Fibroblast of skin of left biceps (primary cell): ENCODE measurements at places on chromosomes 2 and 18.

GRCh38 chr2:161005170-161005569 is 155.1 kb upstream of the TANK start:
- no peak for DNase-seq

DNA sequence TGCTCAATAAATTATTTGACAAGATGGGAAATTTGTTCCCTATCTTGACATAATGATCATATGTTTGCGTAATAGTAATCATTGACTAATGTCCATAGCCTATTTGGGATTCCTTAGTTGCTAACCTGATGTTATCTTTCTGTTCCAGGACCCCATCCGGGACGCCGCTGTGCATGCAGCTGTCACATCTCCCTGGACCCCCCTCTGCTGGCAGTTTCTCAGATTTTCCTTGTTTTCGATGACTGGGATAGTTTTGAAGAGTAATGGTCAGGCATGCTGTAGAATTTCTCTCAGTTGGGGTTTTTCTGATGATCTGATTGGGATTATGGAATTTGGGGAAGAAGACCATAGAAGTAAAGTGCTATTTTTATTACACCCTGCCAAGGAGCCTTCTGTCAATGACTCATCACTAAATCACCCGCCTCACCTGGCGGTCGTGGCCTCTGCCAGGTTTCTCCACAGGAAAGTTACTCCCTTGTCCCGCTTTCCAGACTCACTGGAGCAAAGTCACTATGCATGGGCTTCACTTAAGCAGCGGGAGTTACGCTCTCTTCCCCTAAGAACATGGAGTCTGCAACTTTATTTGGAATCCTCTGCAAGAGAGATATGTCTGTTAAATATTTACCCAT is 19.9 kb upstream of the TMEM18 start:
- no peak for DNase-seq

DNA sequence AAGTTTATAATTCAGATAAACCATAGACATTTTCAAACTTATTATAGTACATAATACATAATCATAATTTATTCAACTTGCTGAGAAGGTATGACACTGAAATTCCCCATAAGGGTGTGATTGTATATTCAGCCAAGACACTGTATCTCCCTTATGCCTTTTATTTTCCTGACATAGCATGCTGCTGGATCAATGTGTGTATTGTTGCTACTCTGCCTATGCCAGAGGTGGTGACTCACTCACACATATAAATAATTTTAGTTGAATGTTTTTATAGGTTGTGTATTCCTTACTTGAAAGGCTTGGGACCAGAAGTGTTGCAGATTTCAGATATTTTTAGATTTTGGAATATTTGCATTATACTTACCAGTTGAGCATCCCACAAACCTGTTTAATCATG is 86.8 kb downstream of the VRK2 start:
- no peak for DNase-seq

- no peak for DNase-seq
Observed at GRCh38 chr2:76965772-76966171, 556.4 kb downstream of the LRRTM4 start.

DNA sequence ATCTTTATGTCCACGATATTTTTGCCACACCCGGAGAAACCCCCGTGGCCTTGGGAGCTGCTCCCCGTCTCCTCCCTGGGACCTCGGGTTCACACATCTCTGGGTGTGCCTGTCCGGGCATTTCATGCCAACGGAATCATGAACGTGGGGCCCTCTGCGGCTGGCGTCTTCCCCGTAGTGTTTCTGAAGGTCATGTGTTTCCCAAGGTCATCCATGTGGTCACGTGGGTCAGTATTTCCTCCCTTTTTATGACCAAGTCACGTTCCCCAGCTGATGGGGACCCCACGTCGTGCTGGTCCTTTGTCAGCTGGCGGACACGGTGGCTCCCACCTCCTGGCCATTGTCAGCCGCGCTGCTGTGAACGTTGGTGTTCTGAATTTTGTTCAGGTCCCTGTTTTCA is 135.7 kb downstream of the NFATC1 start:
- DNase-seq = no peak

DNA sequence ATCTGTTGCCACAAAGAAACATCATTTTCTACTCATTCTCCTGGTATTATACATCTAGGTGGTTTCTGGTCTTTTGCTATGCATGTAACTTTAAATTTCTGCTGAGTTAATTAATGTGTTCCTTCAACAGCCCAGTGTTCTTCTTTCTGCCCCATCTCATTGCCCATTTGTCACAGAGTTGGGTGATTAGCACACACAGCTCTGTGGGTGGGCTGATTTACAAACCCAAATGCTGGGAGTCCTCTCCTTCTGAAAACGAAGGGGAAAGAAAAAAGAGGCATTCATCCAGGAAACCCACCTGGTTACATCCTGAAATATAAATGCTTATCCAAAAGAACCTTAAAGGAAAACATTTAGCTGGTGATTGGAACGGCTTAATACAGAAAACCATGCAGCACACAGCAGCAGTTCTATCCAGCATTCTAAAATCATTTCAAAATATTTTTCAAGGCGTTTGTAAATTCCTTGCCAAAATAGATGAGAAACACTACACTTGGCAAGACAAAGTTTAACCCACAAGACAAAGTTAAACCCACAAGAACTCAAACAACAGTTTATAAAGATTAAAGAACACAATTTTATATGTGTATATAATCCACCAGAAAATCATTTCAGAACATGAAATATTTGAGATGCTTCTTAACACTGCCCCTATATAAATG is 177.9 kb downstream of the ANTXR1 start:
- no peak for DNase-seq

DNA sequence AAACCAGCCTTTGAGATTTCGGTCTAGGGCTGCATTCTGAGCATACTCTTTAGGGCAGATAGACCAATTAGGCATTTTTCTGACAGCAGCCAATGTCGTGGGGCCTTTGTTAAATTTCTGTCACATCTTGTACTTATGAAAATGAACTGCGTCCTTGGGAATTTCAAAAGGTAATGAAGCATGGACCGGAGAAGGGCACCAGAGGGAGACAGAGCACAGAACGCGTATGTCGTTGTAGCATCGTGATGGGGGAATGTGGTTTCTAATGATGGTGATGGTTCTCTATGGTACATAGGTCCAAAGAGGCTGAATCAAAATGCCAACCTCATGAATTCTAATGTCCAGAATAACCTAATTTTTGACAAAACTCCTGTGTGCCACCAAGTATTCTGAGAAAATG is 483.9 kb upstream of the CRIM1 start:
- no peak for DNase-seq

GRCh38 chr18:79484661-79485621 is 89.2 kb downstream of the NFATC1 start:
- DNase-seq = peak; percentile 93

DNA sequence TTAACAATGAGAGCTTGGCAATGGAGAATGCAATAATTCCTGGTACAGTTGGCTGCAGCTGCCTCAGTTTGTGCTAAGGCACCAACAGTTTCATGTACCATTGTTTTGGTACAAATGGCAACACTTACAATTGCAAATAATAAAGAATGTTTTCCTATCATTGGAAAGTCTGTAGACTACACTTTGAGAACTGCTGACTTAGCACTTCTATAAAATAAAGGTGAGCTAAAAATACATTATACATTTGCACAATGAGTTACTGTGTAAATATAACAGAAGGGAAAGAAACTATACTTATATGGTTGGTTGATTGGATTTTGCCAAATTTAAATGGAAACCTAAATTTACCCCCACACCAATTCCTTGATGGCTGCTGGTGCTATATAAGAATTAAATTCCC is 44.9 kb upstream of the TWSG1 start:
- no peak for DNase-seq

GRCh38 chr2:205679410-205680009 is 2.8 kb upstream of the NRP2 start:
- DNase-seq = no peak

GRCh38 chr2:158130832-158131473 is 29.3 kb downstream of the UPP2 start:
- no peak for DNase-seq

- DNase-seq = no peak
Observed at GRCh38 chr18:55477860-55478581, 110.0 kb downstream of the TCF4 start.

DNA sequence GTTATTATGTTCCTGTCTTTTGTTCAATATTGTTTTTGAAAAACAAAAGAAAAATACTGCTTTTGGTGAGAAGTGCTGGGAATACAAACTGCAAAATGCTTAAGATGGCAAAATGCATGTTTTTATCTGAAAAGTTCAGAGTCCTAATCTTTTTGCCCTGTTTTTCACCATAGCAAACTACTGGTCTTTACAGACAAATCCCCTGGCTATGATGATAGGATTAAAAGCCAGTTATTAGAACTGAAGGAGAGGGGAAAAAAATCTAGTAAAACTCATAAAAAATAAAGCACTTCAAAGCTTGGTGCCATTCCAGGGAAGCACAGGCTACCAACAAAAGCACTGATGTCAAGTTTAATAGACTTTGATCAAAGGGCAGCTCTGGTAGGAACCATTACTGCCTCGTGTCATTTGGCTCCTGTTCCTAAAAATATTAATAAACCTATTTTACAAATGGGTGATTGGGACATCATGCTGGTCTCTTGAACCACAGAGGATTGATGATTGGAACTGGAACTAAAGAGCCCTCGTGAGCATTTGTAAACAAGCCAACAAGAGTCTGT is 194.7 kb downstream of the RAB3GAP1 start:
- DNase-seq = no peak

- DNase-seq = no peak
Observed at GRCh38 chr2:234753701-234754100, 198.1 kb upstream of the SH3BP4 start.

- DNase-seq = no peak
Observed at GRCh38 chr2:97736608-97737330, 23.4 kb downstream of the ZAP70 start.

- DNase-seq = no peak
Observed at GRCh38 chr18:31302991-31303390, 15.0 kb upstream of the DSG1 start.

GRCh38 chr2:224442071-224442967 is 40.4 kb upstream of the FAM124B start:
- no peak for DNase-seq

GRCh38 chr2:68839260-68839833 is 31.9 kb downstream of the BMP10 start:
- DNase-seq = no peak

- no peak for DNase-seq
Observed at GRCh38 chr2:20225294-20226151, 593 bp upstream of the SDC1 start.

GRCh38 chr2:218003981-218004419 is 1.2 kb upstream of the TNS1 start:
- DNase-seq = peak; percentile 64

GRCh38 chr18:44241020-44241419 is 439.7 kb upstream of the SETBP1 start:
- DNase-seq = no peak

GRCh38 chr18:11052800-11053199 is 96.6 kb downstream of the PIEZO2 start:
- DNase-seq = no peak

GRCh38 chr2:221455214-221455613 is 116.9 kb downstream of the EPHA4 start:
- no peak for DNase-seq

DNA sequence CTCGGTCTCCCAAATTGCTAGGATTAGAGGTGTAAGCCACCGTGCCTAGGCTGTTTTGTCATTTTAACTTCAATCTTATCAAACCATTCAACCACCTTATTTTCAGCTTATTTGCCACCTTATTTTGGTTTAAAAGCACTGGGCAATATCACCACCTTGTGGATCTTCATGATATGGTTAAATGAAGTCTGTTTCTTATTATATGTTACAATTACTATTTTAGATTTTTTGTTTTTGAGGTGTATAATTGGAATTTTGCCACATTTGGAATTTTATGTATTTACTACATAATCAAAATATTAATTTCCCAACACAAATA is 43.8 kb upstream of the SCN9A start:
- DNase-seq = peak; percentile 8

GRCh38 chr18:35581898-35582641 is 530 bp downstream of the GALNT1 start:
- DNase-seq = no peak

GRCh38 chr2:190409616-190410015 is 1.5 kb downstream of the MFSD6 start:
- no peak for DNase-seq

DNA sequence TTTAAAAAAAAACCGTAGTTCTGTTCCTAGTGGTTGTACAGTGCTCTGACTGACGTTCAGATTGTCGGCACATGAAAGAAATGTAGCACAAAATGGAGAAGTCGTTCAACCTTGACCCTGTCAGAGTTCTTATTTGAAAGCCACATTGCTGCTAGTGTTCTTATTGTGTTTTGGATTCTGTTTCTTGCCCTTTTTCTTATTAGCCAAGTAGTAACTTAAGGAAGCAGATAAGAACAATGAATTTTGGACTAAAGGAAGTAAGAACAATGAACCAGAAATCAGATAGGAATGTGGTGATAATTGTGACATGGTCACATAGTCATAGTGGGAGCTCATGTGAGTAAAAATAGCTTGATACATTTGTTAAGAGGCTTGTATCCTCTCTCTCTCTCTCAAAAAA is 45.9 kb downstream of the RPIA start:
- no peak for DNase-seq

GRCh38 chr2:19759880-19760279 is 141.9 kb downstream of the TTC32 start:
- DNase-seq = no peak

GRCh38 chr2:37582481-37583220 is 88.8 kb downstream of the CDC42EP3 start:
- peak; percentile 44 for DNase-seq

DNA sequence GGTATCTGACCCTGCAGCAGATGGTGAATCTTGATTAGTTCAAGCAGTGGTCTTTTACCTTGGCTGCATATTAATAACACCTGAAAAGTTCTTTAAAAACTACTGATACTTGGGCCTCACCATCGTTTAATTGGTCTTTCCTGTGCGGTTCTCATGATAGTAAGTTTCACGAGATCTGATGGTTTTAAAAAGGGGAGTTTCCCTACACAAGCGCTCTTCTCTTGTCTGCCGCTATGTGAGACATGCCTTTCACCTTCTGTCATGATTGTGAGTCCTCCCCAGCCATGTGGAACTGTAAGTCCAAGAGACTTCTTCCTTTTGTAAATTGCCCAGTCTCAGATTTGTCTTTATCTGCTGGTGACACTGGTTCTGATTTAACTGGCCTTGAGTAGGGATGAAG is 102.3 kb downstream of the LYPD1 start:
- no peak for DNase-seq

- no peak for DNase-seq
Observed at GRCh38 chr2:263022-263738, 652 bp downstream of the SH3YL1 start.

DNA sequence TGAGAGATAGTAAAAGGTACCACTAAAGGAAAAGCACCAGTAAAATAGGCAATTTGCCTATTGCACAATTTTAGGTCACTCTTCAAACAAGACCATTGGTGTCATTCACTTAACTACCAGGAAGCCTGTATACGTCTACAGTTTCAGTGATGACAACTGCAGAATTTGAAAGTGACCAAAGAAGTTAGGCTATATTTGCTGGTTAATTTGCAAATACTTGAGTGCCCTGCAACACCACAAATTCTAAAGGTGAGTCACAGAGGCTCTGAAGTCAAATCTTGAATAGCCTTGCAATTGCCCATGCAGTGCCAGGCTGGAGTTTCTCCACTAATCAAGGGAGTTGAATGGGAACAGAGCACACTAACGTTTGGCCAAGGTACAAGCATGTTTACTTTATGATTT is 128.7 kb upstream of the CCDC68 start:
- no peak for DNase-seq

- no peak for DNase-seq
Observed at GRCh38 chr2:173791502-173791901, 173.7 kb downstream of the SP3 start.

GRCh38 chr2:11891671-11892440 is 145.4 kb downstream of the LPIN1 start:
- DNase-seq = no peak

GRCh38 chr18:11309172-11309571 is 159.8 kb upstream of the PIEZO2 start:
- no peak for DNase-seq
